ENCODE measurements at places on chromosomes 5 and 9.

DNA sequence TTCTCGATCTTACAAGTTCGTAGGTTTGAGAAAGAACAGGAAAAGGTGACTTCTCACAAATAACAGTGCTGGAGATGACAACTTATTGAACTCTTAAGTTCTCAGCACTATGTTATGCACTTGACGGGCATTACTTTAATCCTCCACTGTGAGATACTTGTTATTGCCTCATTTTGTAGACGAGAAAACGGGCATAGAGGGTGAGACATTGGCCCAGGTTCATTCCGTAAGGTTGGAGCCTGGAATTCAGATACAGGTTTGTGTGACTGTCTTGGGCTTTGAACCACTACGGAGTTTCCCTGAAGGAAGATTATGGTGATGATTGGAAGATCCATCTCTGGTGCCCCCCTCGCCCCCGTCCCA lies 657 bp downstream of the MAT2B start:
- DNase-seq = no peak

GRCh38 chr9:87516222-87516925 lies 18.7 kb downstream of the DAPK1 start:
- DNase-seq = no peak

GRCh38 chr5:164597293-164597900 lies 1092.0 kb downstream of the MAT2B start:
- DNase-seq = no peak

DNA sequence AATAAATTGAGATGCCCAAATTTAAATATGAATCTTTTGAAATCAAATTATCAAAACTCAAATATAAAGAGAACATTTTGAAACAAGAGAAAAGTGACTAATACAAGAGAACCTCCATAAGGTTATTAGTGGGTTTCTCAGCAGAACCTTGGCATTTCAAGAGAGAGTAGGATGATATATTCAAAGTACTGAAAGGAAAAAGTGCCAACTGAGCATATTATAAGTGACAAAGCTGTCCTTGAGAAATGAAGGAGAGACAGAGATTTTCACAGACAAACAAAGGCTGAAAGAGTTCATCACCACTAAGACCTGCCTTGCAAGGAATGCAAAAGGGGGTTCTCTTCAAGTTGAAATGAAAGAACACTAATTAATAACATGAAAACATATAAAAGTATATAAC lies 366.0 kb downstream of the HINT1 start:
- DNase-seq = no peak

DNA sequence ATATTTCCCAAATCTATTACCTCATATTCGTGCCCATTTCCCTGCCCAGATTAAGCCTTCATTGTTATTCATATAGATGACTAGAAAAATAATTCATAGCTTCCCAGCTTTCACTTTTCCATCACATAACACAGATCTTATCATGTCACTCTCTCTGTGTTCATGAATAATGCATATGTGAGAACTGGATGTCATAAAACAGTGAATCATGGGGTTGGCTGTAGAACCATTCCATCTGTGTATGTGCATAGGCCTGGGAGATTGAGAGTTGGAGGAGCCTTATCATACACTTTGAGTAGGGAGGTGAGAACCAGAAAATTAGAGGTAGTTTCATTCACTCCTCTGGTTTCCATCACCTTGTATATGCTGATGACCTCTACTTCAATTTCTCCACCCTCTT lies 73.9 kb upstream of the RANBP6 start:
- DNase-seq = no peak

GRCh38 chr5:62473209-62473608 lies 60.6 kb downstream of the IPO11 start:
- no peak for DNase-seq

DNA sequence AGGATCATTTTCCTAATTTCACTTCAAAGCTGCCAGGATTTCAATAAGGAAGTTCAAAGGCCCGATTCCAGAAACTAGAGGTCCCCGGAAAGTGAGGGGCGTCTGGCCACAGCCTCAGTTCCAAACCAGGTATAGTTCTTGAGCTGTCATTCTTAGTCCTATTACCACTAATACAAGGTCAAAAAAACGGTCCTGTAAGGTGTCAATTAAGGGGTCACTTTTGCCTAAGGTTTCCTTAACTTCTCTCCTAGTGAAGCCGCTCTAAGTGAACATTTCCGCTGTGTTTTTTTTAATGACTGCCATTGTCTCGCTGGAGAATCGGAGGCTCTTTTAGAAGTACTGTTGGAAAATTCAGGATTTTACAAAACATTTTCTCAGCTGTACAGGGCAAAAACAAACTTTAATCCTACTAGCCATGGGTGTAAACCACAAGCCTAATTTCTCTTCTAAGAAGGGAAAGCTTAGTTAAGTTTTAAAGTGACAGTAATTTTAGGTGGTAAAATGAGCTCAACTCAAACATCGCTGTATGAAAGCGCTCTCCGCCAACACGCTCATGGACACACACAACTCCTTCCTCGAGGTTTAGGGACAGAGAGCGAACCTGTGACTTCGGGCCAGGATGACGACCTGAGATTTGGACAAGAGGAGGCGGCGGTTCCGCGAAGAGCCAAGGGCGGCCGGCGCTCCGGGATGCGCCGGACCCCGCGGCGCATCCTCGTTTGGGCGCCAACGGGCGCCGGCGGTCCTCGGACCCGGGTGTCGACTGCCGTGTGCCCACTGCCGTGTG lies 76.7 kb upstream of the IFNE start:
- DNase-seq = peak; percentile 27

DNA sequence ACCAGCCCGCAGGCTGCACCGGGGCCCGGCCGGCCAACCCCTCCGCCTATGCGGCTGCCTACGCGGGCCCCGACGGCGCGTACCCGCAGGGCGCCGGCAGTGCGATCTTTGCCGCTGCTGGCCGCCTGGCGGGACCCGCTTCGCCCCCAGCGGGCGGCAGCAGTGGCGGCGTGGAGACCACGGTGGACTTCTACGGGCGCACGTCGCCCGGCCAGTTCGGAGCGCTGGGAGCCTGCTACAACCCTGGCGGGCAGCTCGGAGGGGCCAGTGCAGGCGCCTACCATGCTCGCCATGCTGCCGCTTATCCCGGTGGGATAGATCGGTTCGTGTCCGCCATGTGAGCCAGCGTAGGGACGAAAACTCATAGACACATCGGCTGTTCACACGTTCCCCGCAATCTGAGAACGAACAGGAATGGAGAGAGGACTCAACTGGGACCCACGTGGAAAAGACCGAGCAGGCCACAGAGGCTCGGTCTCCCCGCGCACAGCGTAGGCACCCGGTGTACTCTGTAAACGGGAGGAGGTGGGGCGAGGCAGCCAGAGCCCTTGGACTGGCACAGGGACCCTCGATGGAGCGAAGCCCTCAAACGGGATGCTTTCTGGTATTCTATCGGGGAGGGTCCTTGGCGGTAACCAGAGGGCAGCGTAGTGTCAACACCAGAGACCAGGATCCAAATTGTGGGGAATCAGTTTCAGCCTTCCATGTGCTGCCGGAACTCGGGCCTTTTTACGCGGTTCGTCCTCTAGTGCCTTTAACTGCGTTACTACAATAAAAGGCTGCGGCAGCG lies 1.9 kb downstream of the FOXE1 start:
- no peak for DNase-seq

DNA sequence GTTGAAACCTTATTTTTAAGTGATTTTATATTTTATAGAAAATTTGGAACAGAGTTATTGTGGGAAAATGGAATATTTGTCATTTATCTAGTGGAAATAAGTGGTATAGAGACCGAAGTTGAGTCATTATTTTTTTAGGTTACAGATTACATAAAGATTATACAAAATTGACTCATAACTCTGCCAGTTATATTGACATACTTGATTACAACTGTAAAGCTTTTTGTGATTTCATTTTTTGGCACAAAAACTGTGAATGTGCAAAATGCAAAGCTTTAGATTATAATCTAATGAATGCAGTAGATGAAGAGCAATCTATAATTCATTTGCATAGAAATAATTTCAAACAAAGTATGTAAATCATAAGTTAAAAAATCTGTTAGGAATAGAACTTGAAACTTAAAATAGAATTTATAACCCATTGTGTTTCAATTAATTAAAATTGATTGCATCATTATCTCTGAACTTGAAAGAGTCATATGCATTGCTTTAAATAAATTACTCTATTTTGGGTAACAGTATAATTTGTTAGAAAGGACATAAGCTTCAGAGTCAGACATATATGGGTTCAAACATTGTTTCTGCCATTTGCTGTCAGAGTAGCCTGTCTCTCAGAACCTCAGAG lies 280.4 kb downstream of the FER start:
- DNase-seq = no peak

DNA sequence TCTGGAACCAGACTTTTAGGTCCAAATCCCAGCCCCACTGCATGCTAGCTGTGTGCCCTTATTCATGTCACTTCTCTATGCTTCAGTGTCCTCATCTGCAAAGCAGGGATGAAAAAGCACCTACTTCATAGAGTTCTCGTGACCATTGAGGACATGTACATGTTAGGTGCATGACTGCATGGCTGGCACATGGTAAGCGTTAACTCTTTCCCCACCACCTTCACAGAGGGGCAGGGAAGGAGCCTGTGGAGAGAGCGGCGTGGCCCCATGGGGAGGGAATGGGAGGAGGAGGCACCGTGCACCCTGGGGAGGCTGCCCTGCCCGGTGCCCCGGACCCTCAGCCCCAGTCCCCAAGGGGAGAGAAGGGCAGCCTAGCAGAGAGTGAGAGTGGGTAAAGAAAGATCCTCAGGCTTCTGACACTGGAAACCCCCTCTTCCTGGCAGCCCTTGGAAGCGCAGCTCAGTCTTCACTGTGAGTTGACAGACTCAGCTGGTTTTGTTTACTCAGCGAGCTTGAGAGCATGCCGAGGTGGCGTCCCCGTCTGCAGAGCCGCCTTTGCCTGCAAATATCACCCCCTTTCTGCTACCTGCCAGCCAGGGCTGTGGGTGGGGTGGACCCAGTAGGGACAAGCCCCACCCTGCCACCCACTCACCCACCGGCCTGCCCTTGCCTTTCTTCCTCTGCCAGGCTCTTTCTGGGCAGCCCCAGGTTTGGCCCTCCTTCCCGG lies 10.6 kb upstream of the ANGPTL2 start:
- DNase-seq = peak; percentile 68

DNA sequence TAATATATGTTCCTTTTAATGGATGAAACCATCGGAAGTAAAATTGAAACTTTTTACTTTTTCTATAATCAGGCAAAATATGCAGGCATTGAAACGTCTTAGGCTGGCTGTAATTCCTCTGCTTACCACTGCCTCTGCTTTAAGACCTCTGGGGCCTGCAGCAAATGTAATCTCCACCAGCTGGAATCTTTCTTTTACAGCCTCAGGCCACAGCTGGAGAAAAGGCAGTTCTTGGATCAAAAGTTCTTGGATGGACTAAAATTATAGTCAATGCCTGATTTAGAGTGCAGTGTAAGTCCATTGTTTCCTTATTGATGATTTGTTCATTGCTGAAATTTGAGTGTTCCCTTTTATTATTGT lies 396.7 kb downstream of the KCTD16 start:
- no peak for DNase-seq

DNA sequence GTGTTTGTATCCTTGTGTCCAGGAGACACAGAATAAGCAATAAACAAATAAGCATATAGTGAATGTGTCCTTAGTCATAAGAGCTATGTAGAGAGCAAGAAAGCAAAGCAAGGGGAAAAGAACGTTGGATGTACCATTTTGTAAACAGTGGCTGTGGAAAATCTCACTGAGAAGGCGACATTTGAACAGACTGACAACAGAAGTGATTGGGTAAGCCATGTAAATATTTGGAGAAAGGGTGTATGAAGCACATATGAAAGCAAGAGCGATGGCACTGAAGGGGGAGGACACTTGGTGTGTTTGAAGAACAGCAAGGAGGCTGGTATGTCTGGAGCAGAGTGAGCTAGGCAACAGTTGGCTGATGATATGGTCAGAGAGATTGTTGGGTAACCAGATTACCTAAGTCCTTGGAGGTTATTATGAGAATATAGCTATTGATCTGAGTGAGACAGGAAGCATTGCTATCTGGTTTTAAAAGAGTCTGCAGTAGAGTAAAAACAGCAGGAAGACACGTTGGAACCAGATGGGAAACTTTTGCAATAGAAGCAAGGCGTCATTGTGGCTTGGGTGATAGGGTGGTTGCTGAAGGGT lies 115.5 kb upstream of the IL7R start:
- DNase-seq = no peak

All from left hindlimb (tissue), 1 donor.